Stimulated activated CD8-positive, alpha-beta memory T cell treated with anti-CD3 and anti-CD28 coated beads, Interleukin-4, amount 100 ng/mL, for 1 hour (primary cell): ENCODE measurements at places on chromosomes 4 and X.

GRCh38 chr4:66294638-66295037 lies 624.3 kb upstream of the EPHA5 start:
- no peak for DNase-seq

DNA sequence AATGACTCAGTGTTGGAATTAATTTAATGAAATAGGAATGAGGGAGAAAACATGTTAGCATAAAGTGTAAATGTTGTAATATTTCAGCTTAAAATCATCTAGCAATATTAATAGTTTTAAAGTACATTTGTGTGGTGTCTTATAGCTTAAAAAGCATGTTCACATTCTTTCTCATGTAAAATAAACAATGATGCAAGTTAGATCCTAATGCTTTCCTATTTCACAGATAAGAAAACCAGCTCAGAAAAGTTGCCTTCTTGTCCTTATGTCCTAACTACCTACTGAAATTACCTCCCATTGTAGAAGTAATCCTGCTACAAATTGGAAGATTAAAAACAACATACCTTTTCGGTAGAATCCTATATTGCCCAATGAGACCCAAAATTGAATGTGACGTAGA lies 40.9 kb upstream of the PRDM8 start:
- DNase-seq = no peak

DNA sequence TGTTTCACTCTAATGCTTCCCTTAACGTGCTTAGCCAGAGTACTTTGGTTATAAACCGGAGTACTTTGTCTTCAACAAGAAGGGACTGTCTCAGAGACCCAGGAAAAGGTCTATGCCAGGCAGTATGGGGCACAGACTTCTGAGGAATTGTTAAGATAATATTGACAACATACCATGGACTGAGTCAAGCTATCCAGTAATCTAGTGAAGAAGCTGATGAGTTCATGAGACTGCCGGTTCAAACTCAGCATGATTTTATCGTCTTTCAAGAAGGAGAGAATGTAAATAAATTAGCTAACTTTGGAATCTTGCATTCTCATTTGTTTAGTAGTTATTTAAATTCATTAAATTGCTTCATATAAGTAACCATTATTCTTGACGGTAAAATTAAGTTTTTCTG lies 546.1 kb downstream of the PPP4R3C start:
- DNase-seq = no peak

DNA sequence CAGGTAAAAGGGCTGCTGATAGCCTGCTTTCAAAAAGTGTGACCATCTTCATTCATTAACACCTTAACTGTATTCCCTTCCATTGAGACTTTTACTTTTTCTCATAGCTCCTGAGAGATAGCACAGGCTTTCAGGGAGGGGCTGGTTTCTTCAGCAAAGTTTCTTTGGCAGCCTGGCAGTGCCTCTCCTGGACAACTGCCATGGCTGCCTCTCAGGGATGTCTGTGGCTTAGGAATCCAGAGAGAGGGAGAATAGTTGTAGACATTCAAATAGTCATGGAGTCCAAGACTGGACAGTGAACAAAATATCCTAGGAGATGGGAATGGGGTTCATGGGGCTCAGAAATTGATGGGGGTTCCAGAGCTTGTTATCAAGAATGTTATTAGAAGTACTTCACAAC lies 81.1 kb downstream of the FAM47B start:
- no peak for DNase-seq

DNA sequence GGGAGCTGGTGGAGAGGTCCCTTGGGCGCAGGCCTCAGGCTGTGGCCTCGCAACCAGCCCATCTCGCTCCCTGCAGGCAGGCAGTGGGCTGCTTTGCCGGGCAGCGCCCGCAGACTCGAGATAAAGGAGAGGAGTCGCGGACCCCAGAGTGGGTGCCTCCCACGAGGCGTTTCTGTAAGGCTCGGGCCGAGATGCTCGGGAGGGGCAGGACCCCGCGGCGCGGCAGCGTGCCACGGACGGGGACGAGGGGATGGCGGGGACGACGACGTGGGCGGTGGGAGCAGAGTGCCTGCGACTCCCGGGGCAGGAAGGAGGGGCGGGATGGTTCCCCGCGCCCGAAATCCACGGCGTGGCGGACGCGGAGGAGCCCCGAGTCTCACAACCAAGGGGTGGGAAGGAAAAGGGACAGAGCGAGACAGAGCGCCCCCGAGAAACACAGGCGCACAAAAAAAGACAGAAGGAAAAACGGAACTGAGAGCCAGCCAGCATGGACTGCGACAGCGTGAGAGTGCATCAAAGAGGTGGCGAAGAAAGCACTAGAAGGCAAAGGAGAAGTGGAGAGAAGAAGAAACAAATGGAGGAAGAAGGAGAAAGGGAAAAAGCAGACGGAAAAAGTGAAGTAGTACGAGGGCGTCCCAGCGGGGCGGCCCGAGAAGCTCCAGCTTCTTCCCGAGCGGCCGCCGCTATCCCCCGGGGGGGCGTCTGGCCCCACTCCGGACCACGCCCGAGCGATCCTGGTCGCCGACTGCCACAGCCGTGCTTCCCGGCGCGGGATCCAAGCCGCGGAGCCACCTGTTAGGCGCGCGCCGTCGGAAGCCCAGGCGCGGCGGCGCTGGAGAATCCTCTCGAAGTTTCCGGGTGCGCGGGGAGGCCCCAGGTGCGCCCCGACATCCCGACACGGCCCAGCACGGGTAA lies 1.5 kb downstream of the BEND4 start:
- DNase-seq = no peak

DNA sequence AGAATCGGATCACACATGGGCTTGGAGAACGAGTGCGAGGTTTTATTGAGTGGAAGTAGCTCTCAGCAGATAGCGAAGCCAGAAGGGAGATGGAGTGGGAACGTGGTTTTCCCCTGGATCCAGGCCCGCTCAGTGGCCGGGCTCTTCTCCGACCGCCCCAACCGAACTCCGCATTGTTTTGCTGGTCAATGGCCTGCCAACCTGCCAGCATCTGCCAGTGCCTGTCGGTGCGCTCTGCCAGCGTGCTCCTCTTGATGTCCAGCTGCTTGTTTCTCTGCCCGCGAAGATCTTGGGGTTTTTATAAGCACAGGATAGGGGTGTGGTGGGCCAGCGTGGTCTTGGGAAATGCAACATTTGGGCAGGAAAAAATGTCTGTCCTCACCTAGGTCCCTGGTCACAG lies 5.6 kb upstream of the SYTL5 start:
- no peak for DNase-seq

DNA sequence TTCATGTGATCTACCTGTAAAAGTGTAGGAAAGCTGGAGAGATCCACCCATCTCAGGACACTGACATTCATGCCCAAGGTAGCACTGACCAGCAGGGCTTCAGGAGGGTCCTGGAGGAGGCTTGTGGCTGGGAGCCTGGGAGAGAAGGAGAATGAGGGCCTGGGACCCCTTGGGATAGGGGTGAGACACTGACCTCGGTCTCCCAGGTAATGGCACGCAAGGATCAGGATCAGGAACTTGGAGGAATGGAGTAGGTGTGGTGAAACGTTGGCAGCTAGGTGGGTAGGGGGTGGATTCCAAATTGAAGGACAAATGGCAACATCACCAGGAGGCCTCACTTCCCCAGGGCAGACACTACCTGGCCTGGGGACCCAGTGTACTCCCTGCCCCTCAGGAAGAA lies 12.4 kb upstream of the RGS12 start:
- no peak for DNase-seq

- no peak for DNase-seq
Measured at GRCh38 chrX:5646818-5647217, 581.8 kb downstream of the NLGN4X start.

DNA sequence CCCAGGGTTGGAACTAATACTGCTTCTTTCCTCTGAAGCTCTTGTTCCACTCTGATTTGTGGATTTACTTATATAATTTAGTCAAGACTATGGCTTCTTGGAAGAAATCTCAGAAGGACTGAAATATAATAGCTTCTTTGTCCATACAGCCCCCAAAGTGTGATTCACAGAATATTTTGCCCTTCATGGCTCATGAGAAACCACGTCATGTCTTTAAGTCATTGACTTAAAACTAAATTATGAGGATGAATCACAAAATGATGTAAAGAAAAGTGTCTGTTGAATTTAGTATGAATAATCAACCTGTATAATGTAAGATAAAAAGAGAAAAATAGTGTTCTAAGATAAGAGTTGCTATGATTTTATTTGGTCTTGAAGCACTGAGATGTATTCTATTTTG lies 43.3 kb upstream of the AGA start:
- no peak for DNase-seq

- DNase-seq = no peak
Measured at GRCh38 chrX:137195991-137196390, 162.2 kb upstream of the GPR101 start.

GRCh38 chrX:152637649-152638442 lies at the start of gene GABRQ:
GABRQ (plus strand) TSS chrX:152637895; CDS start chrX:152638203, 308 bp downstream.
- DNase-seq = no peak

DNA sequence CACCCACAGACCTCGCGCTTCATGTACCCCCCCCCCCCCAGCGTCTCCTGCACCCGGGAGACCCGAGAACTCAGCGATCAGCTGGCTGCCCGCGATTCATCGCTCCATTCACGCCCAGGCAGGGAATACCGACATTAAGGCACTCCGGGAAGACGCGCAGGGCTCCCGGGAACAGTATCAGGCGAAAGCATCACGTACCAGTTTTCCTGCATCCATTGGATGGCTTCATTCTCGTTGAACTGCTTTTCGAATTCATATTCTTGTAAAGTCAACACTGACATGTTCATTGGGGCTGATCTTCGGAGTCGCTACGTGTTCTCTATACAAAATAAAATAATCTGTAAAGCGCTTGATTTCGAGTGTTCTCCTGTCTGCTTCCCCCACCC lies 373 bp downstream of the ELOVL6 start:
- DNase-seq = no peak

DNA sequence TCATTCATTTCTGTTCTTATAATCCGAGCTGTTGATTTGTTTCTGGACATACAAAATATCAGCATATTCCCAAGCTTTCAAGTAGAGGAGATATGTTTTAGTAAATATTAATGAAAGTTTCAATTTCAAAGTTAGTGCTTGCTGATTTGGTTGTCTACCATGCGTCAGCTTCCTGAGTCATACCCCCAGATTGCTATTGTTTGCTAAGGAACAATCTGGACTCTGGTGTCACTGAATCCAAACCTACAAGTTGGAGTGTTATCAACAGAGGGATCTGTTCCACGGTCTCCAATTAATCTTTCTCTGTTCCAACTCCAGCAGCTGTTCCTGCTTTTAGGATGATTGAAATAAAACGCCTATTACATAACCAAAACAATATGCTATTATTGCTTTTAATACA lies 96.1 kb upstream of the FAM9A start:
- no peak for DNase-seq

GRCh38 chr4:162891788-162892707 lies 274.6 kb downstream of the NAF1 start:
- no peak for DNase-seq

GRCh38 chrX:102154218-102154860 lies 1.4 kb downstream of the BEX5 start:
- DNase-seq = no peak

GRCh38 chr4:155522201-155522600 lies 144.4 kb upstream of the GUCY1A1 start:
- no peak for DNase-seq

- DNase-seq = no peak
Measured at GRCh38 chr4:13701937-13702446, 74.5 kb upstream of the BOD1L1 start.

- no peak for DNase-seq
Measured at GRCh38 chrX:102978594-102978993, 41.5 kb downstream of the RAB40AL start.

- no peak for DNase-seq
Measured at GRCh38 chr4:187666034-187666433, 329.5 kb upstream of the ZFP42 start.

GRCh38 chr4:138542191-138542776 lies 300.1 kb upstream of the SLC7A11 start:
- no peak for DNase-seq
